ENCODE measurements at places on chromosomes 3 and 15.

DNA sequence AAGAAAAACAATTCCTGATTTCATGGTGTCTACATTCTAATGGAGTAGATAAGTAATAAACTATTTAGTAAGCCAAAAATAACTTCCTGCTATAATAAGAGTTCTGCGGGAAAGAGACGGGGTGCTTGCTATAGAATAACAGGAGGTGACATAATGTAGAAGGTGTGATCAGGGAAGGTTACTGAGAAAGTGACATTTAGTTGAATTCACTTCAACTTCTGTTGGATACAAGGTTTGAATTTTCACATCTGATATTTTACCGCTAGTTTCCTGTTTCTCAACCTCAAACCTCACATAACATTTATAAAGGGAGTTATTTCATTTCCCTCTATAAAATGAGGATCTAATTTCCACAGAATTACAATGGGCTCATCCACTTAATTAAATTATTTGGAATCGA, 102.3 kb upstream of the GBE1 start:
- no peak for DNase-seq
- H3K27ac ChIP-seq = no peak overlapping the region
- no peaks in the 10 kb centered on the region for H3K27me3 ChIP-seq

DNA sequence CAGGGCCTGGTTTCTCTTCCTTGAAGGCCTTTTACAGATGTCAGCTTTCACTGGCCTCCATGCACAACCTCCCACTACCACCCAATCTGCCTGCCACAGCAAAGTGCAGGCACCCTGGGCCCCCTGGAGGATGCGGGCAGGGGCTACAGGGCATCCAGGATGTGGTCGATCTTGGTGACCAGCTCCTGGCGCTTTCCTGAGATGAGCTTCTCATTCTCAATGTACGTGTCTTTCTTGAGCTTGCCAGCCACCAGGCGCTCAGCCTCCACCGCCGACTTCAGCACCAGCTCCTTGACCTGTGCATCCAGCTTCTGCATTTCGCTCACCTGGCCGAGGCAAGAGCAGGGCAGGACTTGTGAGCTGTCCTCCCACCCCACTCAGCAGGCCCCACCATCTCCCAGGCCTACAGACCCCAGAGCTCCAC, 30.3 kb downstream of the RPN1 start:
- H3K36me3 ChIP-seq = peaks cover 48% of the 10 kb centered on the region
- H3K4me3 ChIP-seq = no peak overlapping the region
- H3K27ac ChIP-seq = no peak overlapping the region
- no peak for DNase-seq

DNA sequence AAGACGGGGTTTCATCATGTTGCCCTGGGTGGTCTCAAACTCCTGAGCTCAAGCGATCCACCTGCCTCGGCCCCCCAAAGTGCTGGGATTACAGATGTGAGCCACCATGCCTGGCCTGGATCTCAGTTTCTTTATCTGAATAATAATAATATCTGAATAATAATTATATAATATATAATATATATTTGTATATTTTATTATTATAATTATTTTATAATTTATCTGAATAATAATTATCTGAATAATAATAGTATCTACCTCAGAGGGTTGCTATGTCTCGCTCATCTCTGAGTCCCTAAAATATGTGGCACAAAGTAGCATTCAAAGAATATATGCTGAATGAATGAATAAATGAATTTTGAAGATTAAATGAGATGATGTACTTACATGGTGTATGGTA, 44.8 kb downstream of the TMEM40 start:
- H3K4me1 ChIP-seq = no peaks in the 10 kb centered on the region
- H3K36me3 ChIP-seq = no peaks in the 10 kb centered on the region
- no peak for DNase-seq
- H3K27me3 ChIP-seq = no peaks in the 10 kb centered on the region
- no peak overlapping the region for H3K27ac ChIP-seq

DNA sequence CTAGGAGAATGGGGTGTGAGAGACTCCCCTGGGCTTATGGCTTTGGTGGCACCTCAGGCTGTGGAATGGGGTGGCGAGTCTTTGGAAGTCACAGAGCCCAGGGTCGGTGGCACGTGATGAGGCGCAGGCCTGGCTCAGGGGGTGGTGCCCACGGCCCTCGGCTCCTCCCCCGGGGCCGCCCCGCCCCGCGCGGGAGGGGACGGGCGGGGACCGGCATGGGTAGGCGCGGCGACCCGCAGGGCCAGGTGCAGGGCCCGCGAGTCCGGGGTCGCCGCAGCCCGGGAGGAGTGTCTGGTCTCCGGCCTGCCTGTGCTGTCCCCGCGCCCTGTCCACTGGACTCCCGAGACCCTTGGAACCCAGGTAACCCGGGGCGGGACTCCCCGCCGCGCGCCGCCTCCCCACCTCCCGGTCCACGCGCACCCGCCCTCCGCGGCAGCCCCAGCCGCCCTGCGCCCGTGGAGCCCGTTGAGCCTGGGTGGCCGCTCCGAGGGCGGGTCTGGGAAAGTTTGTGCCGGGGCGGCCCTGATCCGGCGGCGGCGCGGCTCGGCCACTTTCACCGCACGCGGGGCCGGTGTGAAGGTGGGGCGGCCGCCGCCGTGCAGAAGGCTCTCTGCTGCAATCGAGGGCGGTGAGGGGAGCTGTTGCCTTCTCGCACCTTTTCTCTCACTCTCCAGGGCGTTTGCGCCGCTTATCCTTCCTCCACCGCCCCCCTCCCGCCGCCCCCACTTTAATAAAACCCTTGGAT, at the start of gene PAQR5:
PAQR5 (plus strand) TSS at position 216 of the 745 bp plus-strand sequence. CDS start 61,169 bp downstream, outside the sequence.
- peaks cover 11% of the 10 kb centered on the region for H3K4me1 ChIP-seq
- H3K36me3 ChIP-seq = no peaks in the 10 kb centered on the region
- no peak within 1 kb of the TSS for H3K4me3 ChIP-seq
- peaks cover 20% of the 10 kb centered on the region for H3K27me3 ChIP-seq
- no peak within 1 kb of the TSS for H3K27ac ChIP-seq

GRCh38 chr3:122004991-122005565, 17.0 kb downstream of the ILDR1 start:
- no peaks in the 10 kb centered on the region for H3K36me3 ChIP-seq
- no peak for DNase-seq
- H3K27ac ChIP-seq = no peak overlapping the region
- H3K27me3 ChIP-seq = peaks cover 3% of the 10 kb centered on the region

Measured in natural killer cell (primary cell).